ENCODE measurements at places on chromosomes 1 and 21.

- DNase-seq: no peak
Measured at GRCh38 chr1:151255381-151255780, 847 bp downstream of the PSMD4 start.

DNA sequence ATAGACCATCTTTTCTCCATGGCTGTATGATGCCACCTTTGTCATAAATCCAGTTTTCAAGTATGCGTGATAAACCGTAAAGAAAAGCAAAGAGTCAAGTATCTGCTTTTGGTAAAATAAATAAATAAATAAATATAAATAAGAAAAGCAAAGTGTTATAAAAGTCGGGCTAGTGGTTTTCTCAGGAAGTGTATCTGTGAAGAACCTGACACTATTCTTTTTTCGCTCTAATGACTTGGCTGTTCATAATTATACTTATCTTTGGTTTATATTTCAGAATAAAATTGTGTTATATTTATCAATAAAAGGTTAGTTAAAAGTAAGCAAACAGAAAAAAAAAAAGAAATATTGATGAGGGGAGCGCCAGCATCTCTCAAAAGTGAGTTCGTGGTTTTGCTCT is 594 bp upstream of the EXO5 start:
- DNase-seq: no peak

GRCh38 chr1:198424441-198424840 is 116.0 kb downstream of the ATP6V1G3 start:
- DNase-seq: no peak

DNA sequence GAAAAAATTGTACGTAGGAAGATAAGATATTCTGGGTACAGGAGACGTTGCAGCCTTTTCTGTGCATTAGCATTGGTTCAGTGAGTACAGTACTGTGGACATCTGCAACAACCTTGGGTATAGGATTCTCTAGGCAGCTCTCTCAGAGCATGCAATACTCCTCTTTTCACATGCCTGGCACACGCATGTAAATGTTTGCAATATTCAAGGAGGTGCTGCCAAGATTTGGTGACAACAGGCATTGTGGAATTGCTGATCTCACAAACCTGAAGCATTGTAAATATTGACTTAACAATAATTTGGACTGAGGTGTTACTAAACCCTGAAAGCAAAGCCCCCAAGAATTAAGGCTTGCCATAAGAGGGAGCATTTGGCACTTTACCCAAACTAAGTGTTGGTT is 126.8 kb downstream of the GRIK1 start:
- no peak for DNase-seq

DNA sequence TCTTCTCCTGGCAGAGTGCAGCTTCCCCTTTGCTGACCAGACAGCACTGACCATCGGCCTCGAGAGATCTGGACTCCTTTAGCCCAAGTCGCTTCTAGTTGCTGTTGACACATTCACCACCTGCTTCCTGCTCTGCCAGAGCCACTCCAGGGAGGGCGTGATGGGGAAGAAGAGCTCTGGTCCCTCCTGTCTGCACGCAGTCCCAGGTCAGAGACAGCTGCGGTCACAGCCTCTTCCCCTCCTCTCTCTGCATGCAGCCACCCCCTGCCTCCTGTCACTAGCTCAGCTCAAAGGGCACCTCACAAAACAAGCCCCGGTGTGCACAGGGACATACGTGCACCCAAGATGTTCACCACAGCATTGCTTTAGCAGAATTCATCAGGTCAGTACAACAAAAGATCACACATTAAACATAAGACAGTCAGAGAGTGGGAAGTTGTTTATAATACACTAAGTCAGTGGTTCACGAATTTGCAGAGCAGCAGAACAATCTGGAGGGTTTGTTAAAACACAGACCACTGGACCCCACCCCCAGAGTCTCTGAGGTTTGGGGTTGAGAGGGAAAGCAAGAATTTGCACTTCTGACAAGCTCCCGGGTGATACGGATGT is 132.9 kb downstream of the SYF2 start:
- no peak for DNase-seq

DNA sequence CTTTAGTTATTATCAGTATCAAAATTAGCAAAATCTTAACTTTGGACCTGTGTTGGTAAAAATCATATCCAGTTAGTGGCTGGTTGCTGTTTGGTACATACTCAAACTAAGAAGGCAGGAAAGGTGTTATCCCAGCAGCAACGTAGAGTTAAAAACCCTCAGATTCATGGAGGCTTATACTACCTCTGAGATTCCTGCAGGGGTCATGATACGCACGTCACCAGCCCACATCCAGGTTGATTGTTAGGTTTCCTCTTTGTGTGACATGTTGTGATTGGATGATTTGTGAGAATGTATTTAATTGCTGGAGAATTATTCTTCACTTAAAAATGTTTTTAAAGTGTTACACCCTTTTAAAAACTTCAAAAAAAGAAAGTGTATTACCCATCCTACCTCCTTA is 423.3 kb upstream of the ADGRL2 start:
- no peak for DNase-seq

- no peak for DNase-seq
Measured at GRCh38 chr1:182210417-182210816, 148.9 kb upstream of the ZNF648 start.

DNA sequence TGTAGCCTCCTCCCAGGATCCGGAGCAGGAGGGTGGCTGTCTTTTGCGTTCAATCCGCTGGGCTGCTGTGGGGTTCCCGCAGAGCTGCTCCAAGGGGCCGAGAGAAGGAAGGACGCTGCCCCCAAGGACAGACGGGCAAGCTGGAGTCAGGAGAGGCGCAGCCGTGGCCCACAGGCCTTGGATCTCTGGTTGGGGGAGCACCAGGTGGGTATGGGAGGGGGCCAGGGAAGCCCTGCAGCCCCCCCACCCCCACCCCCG is 15.9 kb upstream of the SKI start:
- no peak for DNase-seq

DNA sequence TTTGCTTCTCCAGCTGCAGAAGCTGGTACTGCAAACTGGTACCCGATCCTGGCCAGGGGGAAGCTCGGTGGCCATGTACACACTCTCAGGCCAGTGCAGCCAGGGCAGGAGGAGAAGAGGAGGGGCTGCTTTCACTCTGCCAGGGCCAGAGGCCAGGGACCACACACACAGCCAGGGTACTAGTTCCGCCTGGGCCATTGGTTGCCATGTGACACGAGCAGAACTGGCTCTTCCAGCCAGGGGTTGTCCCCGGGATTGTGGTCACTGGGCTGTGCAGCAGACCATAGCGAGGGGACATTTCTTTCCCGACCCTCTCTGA is 3.7 kb upstream of the SHISAL2A start:
- no peak for DNase-seq

GRCh38 chr21:26227130-26227529 is 56.6 kb upstream of the APP start:
- no peak for DNase-seq

DNA sequence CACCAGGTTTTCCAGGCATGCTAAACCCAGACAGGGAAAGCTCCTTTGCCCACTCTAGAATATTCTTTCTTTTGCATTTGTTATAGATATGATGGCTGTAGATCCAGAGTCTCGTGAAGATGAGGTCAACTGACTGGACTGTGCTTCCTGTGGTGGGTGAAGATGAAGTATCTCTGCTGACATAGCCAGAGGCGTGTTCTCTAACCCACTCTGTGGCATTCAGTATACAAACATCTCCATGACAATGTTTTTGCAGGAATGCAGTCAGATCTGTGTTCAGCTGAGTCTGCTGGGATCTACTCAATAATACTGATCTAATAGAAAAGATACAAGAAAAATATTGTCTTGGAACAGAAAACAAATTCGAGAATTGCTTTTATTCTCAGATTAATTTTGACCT is 11.3 kb downstream of the RWDD2B start:
- no peak for DNase-seq

- DNase-seq: no peak
Measured at GRCh38 chr1:225471109-225471452, 43.2 kb upstream of the LBR start.

DNA sequence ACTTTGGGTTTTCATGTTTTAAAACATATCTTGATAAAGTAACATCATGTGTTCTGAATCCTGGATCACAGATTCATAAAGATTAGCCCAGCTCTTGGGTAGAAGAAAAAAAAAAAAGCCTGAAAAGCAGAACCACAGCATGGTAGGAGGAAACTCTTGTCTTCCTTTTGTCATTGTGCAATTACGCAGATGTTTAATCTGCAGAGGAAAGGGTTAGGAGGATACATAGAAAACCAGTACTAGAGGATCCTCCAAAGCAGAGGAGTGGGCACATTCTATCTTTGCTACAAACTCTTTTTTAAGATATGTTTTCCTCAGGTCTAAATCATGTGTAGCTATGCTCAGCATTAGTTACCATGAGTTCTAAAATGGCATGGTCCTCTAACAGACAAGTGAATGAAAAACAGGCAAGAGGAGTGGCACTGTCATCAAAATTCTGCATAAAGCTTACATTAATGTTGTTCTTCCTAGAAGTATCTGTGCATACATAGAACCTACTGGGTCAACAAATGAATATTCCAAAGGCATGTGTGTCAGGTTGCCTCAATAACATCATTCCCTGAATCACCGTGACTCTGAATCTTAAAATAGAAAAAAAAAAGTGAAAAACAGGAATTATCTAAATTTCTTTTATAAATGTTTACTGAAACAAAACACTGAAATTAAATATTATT is 107.0 kb downstream of the NME7 start:
- no peak for DNase-seq

DNA sequence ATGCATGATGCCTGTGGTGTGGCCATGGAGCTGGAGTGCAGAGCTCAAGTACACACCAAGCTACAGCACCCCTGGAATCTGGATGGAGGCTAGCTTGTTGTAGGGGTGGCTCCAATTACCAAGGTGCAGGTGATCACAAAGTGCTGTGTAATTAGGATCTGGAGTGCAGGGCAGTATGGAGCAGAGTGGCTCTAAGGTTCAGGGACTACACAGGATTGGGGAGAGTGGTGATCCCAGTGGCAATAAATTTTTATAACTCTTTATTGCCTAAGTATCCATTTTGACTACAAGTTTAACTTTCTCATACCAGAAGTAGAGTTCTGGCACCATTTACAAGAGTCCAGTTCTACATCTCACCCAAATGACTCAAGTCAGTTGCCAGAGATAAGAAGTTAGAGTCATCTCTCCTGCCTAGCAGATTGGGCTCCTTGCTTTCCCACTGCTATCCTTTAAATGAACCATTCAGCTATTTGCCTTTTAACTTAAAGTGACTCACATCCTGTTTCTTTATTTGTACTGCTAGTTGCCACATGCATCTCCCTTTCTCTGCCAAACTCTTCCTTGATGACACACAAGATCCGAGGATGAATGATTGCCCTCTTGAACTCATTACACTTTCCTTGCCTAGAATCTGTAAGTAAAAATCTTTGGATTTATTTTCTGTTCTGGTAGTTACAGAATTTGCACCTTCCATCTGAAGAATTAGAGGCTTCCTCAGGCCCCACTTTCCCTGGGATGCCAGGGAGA is 427.2 kb downstream of the KCNT2 start:
- DNase-seq: no peak

GRCh38 chr1:32749332-32749731 is 46.8 kb upstream of the SYNC start:
- no peak for DNase-seq

DNA sequence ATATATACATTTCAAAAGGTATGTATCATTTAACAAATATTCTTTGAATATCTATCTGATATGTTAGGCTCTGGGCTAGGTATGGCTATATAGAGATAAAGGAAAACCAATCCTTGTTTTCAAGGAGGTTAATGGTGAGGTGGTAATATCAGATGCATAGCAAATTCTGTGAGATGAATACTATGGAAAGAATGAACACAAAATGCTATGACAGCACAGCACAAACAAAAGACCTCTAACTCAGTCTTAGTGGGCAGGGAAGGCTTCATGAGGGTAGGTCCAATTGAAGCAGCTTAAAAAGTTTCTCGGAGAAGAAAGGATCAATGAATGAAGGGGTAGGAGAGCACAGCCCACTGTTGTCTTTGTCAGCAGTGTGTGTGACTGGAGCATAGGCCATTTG is 27.2 kb downstream of the FASLG start:
- DNase-seq: no peak

DNA sequence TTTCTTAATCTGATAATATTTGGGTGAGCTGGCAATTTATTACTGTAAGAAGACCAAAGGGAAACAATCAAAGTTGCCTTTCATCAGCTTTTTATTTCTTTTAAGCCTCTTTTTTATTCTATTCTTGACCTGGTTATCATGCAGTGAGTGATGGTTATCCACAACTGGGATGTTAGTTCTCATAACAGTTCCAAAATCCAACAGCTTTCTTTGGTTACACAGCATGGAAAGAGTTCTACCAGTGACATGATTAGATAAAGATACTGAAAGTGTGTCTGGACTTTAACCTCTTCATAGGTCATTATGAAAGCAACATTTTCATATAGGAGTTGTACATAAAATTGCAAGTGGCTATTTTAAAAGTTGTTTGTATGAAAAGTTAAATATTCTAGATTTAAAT is 163.0 kb downstream of the SYT2 start:
- DNase-seq: no peak

DNA sequence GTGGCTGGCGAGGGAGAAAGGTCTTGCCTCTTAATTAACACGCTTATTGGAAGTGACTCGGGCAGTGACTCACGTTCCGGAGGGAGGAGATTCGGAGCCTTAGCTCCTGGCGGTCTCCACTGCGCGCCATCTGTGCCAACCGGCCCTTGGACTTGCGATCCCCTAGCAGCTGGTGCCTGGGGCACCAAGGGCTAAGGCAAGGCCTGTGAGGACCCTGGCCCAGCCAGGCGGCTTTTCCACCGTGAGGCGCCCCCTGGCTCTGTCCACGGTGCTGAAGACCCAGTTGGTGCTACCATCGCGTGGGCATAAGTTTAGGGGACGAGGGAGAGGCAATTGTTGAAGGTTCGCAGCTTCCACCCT is 1.3 kb upstream of the SYT6 start:
- DNase-seq: no peak

- DNase-seq: no peak
Measured at GRCh38 chr1:2986549-2987305, 34.5 kb upstream of the ACTRT2 start.

DNA sequence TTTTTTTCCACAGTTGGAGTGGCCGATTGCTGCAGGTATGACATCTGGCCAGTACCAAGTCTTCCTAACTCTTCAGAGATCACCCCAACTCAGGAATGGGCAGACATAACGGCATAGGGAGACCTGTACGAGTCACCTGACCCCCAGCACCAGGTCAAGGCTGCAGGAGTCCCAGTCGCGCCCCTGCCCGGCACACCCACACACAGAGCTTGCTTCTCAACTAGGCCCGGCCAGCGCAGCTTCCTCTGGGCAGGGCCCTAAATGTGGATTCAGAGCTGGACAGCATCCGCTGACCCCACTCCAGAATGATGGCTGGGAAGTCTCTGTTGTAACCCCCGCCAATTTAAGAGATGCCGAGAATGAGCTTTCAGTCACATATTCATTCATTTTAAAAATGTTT is 58.8 kb upstream of the CLDN14 start:
- DNase-seq: no peak

GRCh38 chr1:40385437-40386358 is 12.2 kb downstream of the SMAP2 start:
- DNase-seq: no peak

All from GM18507 (cell line).